SK-N-SH (cell line): ENCODE measurements at places on chromosomes 1 and 21. TPM values are rescaled to one million over a fixed set of nuclear protein-coding genes. Genes with fewer than 3 reads are reported as not detected.

Gene LIN28A
- polyA plus RNA-seq, result not detected in 2 replicates

Gene RAB3GAP2
- polyA plus RNA-seq, result 9.3 and 11.7 TPM in 2 replicates

Gene TFF3
- not detected in 2 replicates for polyA plus RNA-seq

Gene GPR161
- 19.2 and 20.1 TPM in 2 replicates for polyA plus RNA-seq

Gene AMPD1
- polyA plus RNA-seq, result not detected in 2 replicates

Gene LRRC39
- 1.6 and 3.0 TPM in 2 replicates for polyA plus RNA-seq

Gene FAM177B
- not detected in 2 replicates for polyA plus RNA-seq

Gene CD1B
- polyA plus RNA-seq, result not detected in 2 replicates

Gene NBPF10
- polyA plus RNA-seq, result 0.66 and 0.88 TPM in 2 replicates

Gene MIGA1
- 2.5 and 4.4 TPM in 2 replicates for polyA plus RNA-seq

Gene PPCS
- polyA plus RNA-seq, result 25.9 and 40.0 TPM in 2 replicates

Gene SPRR2A
- polyA plus RNA-seq, result not detected in 2 replicates

Gene TCHHL1
- polyA plus RNA-seq, result not detected in 2 replicates

Gene OR2L5
- not detected in 2 replicates for polyA plus RNA-seq

Gene USP48
- polyA plus RNA-seq, result 13.6 and 16.3 TPM in 2 replicates

Gene S100A16
- 512 and 521 TPM in 2 replicates for polyA plus RNA-seq

Gene FCER1G
- polyA plus RNA-seq, result 0.34 and 0.61 TPM in 2 replicates

Gene WRAP73
- 61.9 and 67.8 TPM in 2 replicates for polyA plus RNA-seq

Gene KRTAP12-2
- not detected in 2 replicates for polyA plus RNA-seq

Gene FAM72C
- polyA plus RNA-seq, result 2.3 and 2.4 TPM in 2 replicates

Gene S1PR1
- 5.9 and 6.5 TPM in 2 replicates for polyA plus RNA-seq

Gene CDC42SE1
- polyA plus RNA-seq, result 47.8 and 65.6 TPM in 2 replicates

Gene GJC2
- 0.92 and 0.97 TPM in 2 replicates for polyA plus RNA-seq

Gene USH2A
- polyA plus RNA-seq, result under 0.01 TPM in 1 of 2 replicates, not detected in the other

Gene CGN
- polyA plus RNA-seq, result 0.36 and 0.44 TPM in 2 replicates

Gene GUCA2A
- not detected in 2 replicates for polyA plus RNA-seq

Gene SH2D1B
- not detected in 2 replicates for polyA plus RNA-seq

Gene UCHL5
- polyA plus RNA-seq, result 14.9 and 15.7 TPM in 2 replicates

Gene NLRP3
- 0.62 and 0.87 TPM in 2 replicates for polyA plus RNA-seq

Gene NPPA
- not detected in 2 replicates for polyA plus RNA-seq

Gene RIPK4
- 7.0 and 11.0 TPM in 2 replicates for polyA plus RNA-seq

Gene CACNA1S
- not detected in 2 replicates for polyA plus RNA-seq

Gene PGBD5
- polyA plus RNA-seq, result 0.15 and 0.39 TPM in 2 replicates

Gene MCOLN3
- polyA plus RNA-seq, result not detected in 2 replicates

Gene TEDDM1
- not detected in 2 replicates for polyA plus RNA-seq

Gene SPRR4
- polyA plus RNA-seq, result not detected in 2 replicates

Gene CADM3
- polyA plus RNA-seq, result 0.78 and 0.94 TPM in 2 replicates

Gene OVAAL
- polyA plus RNA-seq, result not detected in 2 replicates

Gene SERPINC1
- 0.05 and 0.08 TPM in 2 replicates for polyA plus RNA-seq

Gene WNT9A
- polyA plus RNA-seq, result 0.31 and 0.36 TPM in 2 replicates

Gene HAPLN2
- polyA plus RNA-seq, result 0.10 and 0.20 TPM in 2 replicates

Gene SLC6A9
- polyA plus RNA-seq, result 3.6 and 3.9 TPM in 2 replicates

Gene ACOT11
- polyA plus RNA-seq, result 6.9 and 7.2 TPM in 2 replicates

Gene E2F2
- 0.43 and 0.44 TPM in 2 replicates for polyA plus RNA-seq

Gene ERG
- 0.05 TPM in 1 of 2 replicates, not detected in the other for polyA plus RNA-seq

Gene NEXN
- polyA plus RNA-seq, result 3.6 and 4.1 TPM in 2 replicates

Gene RAB25
- not detected in 2 replicates for polyA plus RNA-seq

Gene FCN3
- polyA plus RNA-seq, result not detected in 2 replicates

Gene ABCA4
- polyA plus RNA-seq, result 0.03 and 0.06 TPM in 2 replicates

Gene SYTL1
- polyA plus RNA-seq, result 2.0 and 3.0 TPM in 2 replicates
